ENCODE measurements at places on chromosomes 12 and 14. TPM values are rescaled to one million over a fixed set of nuclear protein-coding genes. Genes with fewer than 3 reads are reported as not detected.

C14orf39 gene
- 2.1 TPM for total RNA-seq

CLEC9A gene
- total RNA-seq: not detected

TUBA1C gene
- 102 TPM for total RNA-seq

- DNase-seq: no peak
Measured at GRCh38 chr12:109695416-109695815, 18.2 kb upstream of the FAM222A start.

GRCh38 chr12:89729946-89730459 lies 21.4 kb upstream of the ATP2B1 start:
- no peak for DNase-seq

Measured in upper lobe of left lung (tissue), 6 donors.